ENCODE measurements at places on chromosomes 1 and 21.

GRCh38 chr21:44053567-44053966 is 41.5 kb downstream of the TRAPPC10 start:
- no peak for DNase-seq

- DNase-seq: no peak
These were observed 1458.1 kb upstream of the B3GALT2 start for GRCh38 chr1:194644528-194644927.

DNA sequence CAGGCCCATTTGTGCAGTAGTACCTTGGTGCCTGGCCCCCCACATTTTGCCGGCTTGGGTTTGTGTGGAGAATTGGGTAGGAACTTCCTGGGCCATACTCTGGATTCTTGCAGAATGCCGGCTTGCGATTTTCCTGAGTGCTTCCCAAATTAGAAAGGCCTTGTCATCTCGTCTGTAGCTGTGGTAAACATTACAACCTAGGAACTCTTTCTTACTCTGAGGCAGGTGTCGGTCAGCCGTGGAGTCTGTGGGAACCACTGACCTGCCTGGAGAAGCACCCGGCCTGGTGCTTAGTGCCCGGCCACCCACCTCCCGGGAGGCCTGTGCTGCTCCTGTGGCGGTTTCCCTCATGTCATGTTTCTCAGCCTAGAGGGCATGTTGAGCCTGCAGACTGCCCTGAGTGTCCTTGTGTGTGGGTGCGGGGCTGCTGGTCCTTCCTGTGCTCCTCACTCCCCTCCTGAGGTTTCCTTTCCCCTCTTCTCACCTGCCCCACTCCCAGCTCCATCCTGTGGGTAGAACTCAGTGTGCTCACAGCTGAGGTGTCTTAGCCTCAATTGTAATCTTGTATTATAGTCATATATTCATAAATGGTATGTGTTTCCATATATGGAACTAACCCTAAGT is 64.7 kb downstream of the S100B start:
- peak; percentile 21 for DNase-seq

- DNase-seq: no peak
These were observed 239.3 kb downstream of the NRIP1 start for GRCh38 chr21:14825514-14825974.

DNA sequence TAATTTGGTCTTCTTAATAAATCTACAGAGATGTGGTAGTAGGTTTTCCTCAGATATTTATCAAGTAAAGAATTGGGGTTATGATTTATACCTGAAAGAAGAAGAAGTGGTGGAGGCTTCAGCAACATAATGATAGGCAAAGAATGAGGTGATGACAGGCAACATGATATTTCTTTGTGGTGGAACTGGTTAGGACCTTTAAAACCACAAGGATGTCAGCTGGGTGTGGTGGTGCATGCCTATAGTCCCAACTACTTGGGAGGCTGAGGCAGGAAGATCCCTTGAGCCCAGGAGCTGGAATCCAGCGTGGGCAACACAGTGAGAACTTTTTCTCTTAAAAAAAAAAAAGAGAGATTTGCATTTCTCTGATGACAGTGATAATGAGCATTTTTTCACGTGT is 34.1 kb upstream of the COL11A1 start:
- DNase-seq: no peak

- DNase-seq: no peak
These were observed 13.6 kb downstream of the GJA4 start for GRCh38 chr1:34806396-34806795.

GRCh38 chr1:236269439-236269838 is 12.3 kb downstream of the ERO1B start:
- DNase-seq: no peak

Measured in naive thymus-derived CD4-positive, alpha-beta T cell (primary cell).